ENCODE measurements at places on chromosomes 5 and 9. TPM values are rescaled to one million over a fixed set of nuclear protein-coding genes. Genes with fewer than 3 reads are reported as not detected.

MCCC2 gene
- 61.0 TPM for total RNA-seq

ADAMTS2 gene
- total RNA-seq: 13.6 TPM

OSMR gene
- total RNA-seq: 118 TPM

DNA sequence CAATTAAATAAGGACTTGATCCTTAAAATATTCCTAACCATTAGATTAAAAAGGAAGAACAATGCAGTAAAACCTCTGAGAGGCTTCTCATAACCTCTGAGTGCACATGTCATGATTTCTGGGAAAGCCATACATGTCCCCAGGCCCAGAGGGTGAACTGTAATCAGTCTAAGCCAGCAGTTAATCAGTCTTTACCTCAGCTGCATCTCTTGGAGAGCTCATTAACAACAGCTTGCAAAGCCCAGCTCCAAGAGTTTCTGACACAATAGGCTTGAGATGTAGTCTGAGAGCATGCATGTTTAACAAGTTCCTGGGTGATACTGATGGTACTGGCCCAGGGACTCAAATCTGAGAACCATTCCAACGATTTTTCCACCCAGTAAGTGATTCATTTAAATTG, 392.1 kb downstream of the DNAH5 start:
- DNase-seq: no peak

DNA sequence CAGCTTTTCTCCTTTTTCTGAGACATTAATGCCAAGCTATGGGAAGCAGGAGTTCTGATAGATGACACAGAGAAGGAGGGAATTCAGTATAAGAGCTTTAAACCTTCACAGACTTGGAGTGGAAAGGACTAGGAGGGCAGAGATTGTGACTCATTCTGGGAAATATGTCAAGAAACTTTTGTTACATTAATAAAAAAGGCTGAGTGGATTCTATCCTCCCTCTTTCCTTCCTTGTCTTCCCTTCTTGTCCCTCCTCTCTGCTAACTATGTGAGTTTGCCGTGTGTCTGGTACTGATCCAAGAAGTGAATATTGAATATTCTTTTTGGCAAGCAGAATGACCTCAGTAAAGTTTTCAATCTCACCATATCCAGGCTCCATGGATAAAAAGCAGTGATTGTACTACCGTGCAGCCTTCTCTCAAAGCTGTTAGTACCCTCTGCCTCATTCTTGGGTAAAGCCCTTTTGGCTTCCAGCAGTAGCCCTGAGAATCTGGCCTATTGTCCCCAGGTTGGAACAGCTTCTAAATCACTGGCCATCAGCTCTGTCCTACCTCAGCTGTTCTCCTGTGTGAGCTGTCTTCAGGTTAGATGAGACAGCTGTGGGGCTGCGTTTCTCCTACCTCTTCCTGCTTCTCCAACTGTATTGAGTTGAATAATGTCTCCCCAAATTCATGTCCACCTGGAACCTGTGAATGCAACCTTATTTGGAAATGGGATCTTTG, 73.9 kb downstream of the ATG10 start:
- no peak for DNase-seq

GRCh38 chr9:93183663-93184431, at the start of gene WNK2:
WNK2 (plus strand) TSS chr9:93184139; CDS start chr9:93184930, 791 bp downstream.
- DNase-seq: no peak

- DNase-seq: peak; percentile 16
These were observed 297.4 kb downstream of the TENT4A start for GRCh38 chr5:7010591-7010990.

DNA sequence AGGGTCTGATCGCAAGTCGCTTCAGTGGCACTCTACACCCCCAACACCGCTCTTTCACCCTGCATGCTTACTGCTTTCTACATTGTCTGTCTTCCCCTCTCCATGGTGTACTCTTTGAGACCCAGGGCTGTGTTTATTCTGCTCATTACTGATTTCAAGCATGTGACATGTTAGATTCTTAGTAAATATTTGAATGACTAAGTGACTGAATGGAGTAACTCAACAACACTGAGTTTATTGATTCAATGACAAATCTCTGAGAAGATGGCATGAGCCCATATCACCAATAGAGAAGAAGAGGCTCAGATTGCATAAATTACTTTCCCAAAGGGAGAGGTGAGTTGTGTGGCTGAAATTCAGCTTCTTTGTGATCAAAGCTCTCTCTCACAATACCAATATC, 89.7 kb upstream of the OSMR start:
- DNase-seq: no peak

All from kidney (tissue), 22 donors.